ENCODE measurements at places on chromosomes 12 and 14.

GRCh38 chr12:65881965-65882413 is 57.7 kb downstream of the HMGA2 start:
- no peak for DNase-seq

- no peak for DNase-seq
Measured at GRCh38 chr14:68951800-68952530, 27.1 kb downstream of the ACTN1 start.

GRCh38 chr12:7064516-7064915 is 4.0 kb downstream of the C1S start:
- no peak for DNase-seq

DNA sequence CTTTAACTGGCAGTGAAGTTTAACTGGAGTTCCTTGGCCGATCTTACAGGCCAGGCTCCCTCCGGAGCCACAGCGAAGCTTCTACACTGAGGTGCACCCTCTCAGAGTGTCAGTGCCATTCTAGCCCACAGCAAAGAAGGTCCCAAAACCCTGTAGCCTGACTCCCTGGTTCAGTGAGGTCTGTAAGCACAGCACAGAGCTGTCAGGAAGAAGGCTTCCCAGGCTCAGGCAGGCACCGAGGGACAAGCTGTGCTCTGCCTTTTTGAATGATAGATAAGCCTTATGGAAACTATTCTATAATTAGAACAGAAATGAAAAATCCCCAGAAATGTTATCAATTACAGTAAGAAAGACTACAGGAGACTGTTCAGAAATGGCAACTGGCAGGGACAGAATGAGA is 40.2 kb downstream of the MOK start:
- DNase-seq: no peak

GRCh38 chr14:24576182-24576581 is at the start of gene CTSG:
Gene CTSG, minus strand, starts transcription at chr14:24576250. Its CDS starts 27 bp downstream, at chr14:24576223.
- DNase-seq: no peak

DNA sequence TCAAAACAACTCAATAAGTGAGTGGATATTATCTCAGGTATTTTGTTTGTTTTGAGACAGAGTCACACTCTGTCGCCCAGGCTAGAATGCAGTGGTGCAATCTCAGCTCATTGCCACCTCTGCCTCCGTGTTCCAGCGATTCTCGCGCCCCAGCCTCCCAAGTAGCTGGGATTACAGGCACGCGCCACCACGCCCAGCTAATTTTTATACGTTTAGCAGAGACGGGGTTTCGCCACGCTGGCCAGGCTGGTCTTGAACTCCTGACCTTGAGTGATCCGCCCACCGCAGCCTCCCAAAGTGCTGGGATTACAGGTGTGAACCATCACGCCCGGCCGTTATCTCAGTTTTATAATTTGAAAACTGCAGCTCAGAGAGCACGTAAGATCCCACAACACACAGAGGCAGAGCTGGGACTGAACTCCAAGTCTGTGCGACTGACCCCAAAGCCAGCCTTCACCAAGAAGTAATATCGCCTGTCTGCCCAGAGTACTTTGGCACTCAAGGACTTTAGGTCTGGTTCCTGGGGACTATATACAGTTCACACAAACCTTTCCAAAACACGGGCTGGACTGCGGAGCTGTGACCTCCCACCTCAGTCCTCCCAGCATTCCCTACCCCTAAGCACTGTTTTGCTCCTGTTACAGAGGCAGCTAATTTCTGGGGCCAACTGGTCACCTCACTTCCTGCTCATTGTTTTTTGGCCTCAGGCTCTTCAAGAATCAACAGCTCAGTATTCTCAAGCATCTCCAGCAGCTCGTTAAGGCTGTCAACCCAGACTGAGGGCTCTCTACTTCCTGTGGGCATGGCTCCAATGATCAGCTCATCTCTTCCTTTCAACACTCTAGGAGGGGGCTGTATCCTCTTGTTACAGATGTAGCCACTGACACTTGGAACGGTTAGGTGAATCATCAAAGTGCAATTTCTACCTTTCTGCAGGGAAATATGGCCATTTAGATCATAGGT is 22.5 kb downstream of the TESC start:
- no peak for DNase-seq

- DNase-seq: no peak
Measured at GRCh38 chr12:88313554-88313953, 171.4 kb downstream of the TMTC3 start.

DNA sequence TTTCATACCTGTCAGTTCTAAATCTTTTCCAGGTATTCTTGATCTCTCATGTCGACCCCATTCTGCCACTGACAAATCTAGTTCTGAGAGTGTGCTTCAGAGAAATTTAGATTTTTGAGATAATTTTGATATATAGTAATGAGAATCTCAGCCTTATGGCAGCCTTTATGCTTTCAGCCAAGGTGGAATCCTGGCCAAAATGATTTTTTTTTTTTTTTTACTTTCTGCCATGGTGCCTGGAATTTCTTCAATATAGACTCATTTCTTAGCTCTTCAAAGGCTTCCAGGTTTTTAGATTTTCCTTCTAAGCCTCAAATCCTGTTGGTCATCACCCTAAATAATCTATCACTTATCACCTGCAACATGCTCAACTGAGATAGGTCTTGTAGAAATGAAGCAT is 926.6 kb downstream of the NRXN3 start:
- no peak for DNase-seq

- no peak for DNase-seq
Measured at GRCh38 chr12:111349101-111349747, 19.7 kb downstream of the PHETA1 start.

DNA sequence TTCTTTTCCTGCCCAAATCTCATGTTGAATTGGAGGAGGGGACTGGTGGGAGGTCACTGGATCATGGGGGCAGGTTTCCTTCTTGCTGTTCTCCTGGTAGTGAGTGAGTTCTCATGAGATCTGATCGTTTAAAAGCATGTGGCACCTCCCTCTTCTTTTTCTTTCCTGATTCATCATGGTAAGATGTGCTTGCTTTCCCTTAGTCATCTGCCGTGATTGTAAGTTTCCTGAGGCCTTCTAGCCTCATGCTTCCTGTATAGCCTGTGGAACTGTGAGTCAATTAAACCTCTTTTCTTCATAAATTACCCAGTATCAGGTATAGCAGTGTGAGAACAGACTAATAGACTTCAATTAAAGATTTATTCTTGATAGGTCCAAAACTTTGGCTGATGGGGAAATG is 83.5 kb downstream of the CAND1 start:
- DNase-seq: no peak

DNA sequence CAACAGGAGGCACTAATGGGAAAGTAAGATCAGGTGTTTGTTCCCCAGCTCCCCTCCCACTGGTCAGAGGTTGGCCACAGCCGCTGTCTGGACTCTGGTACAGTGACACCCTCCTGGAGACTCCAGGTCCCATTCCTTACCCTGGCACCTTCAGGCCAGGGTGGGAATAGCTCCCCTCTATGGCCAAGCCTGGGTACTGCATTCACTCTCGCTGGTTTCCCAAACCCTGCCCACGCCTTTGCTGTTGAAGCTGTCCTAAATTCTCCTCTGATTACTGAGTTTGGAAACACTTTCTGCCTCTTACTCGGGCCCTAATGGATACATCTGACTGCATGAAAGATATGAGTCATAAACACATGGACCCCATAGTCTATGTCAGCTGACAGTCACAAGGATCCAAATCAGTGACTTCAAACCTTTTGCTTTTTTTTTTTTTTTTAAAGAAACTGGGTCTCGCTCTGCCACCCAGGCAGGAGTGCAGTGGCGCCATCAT is 17.9 kb downstream of the HRK start:
- DNase-seq: peak; percentile 44

- no peak for DNase-seq
Measured at GRCh38 chr14:56687123-56687522, 107.5 kb downstream of the TMEM260 start.

GRCh38 chr12:85092814-85093370 is 56.7 kb downstream of the LRRIQ1 start:
- no peak for DNase-seq

- DNase-seq: no peak
Measured at GRCh38 chr12:32261638-32262037, 137.7 kb upstream of the FGD4 start.

GRCh38 chr12:107145397-107145796 is 52.0 kb upstream of the CRY1 start:
- no peak for DNase-seq

DNA sequence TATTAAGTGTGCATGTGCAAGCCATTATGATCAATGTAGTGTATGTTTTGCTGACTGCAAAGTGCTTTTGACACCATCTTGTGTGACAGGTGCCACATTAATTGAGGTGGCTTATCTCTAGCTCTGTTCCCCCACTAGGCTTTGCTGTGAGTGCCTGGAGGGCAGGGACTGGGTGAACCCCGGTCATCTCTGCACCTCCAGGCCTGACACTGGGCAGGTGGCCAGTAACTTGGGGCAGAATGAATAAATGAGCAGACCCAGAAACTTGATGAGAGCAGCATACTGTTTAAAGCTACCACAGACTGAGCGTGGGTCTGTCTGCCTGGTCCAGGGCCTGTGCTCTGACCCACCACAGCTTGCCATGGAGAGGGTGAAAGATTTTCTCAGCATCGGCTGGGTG is 151.6 kb downstream of the CALM1 start:
- no peak for DNase-seq

GRCh38 chr12:98354520-98355035 is 160.8 kb upstream of the TMPO start:
- DNase-seq: no peak
